PC-9 (cell line): ENCODE measurements at places on chromosomes 6 and 20. TPM values are rescaled to one million over a fixed set of nuclear protein-coding genes. Genes with fewer than 3 reads are reported as not detected.

Gene LHFPL5
- 1.2 and 1.7 TPM in 2 replicates for total RNA-seq

Gene DCDC2
- 4.2 and 5.6 TPM in 2 replicates for total RNA-seq

Gene SLC35D3
- total RNA-seq, result not detected in 2 replicates

Gene NKAIN2
- 0.25 TPM in 1 of 2 replicates, not detected in the other for total RNA-seq

Gene FRMD1
- total RNA-seq, result not detected in 2 replicates

Gene ERVFRD-1
- total RNA-seq, result not detected in 2 replicates

Gene MICB
- total RNA-seq, result 26.7 and 37.8 TPM in 2 replicates

GRCh38 chr6:119119989-119120388 is 41.5 kb upstream of the FAM184A start:
- no peak for DNase-seq

DNA sequence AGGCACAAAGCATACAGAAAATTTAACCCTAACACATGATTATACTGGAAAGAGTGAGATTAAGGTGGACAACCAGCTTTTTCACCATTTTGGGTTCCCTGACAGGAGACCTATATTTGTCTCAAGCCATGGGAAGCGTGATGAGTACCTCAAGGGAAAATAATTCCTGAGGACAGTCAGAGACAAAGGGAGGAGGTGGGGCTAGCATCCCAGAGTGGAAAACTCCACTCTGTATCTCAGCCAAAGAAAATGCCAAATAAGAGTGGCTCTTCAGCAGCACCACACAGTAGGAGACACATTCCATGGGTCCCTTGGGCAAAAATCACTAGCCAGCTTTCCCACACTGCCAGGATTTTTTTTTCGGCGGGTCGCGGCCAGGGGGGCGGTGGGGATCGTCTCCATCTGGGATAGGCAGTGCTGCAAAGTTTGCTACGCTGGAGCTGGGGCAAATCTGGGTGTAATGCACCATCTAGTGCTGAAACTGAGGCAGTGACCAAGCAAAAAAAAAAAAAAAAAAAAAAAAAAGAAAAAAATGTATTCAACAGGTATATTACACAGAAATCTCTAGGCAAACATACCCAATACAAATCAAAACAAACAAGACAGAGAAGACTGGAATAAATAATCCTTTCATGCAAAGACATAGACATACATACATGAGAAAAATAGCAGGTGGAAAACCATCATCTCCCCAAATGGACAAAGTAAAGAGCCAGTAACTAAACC is 77.3 kb upstream of the SLC35F1 start:
- DNase-seq, result peak; percentile 7

- DNase-seq, result peak; percentile 52
Observed at GRCh38 chr20:49245921-49246740, 26.9 kb downstream of the DDX27 start.

DNA sequence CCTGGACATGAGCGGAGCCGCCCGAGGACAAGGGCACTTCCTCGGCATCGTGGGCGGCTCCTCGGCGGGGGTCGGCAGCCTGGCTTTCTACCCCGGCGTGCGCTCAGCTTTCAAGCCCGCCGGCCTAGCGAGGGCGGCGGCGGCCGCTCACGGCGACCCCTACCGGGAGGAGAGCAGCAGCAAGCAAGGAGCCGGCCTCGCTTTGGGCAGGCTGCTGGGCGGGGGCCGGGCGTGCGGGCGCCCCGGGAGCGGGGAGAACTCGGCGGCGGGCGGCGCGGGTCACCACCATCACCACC is 6.7 kb downstream of the PRDM13 start:
- DNase-seq, result no peak

- DNase-seq, result no peak
Observed at GRCh38 chr20:63323357-63323981, 30.5 kb downstream of the COL20A1 start.

GRCh38 chr6:157712585-157713295 is 110.3 kb upstream of the SNX9 start:
- DNase-seq, result no peak

DNA sequence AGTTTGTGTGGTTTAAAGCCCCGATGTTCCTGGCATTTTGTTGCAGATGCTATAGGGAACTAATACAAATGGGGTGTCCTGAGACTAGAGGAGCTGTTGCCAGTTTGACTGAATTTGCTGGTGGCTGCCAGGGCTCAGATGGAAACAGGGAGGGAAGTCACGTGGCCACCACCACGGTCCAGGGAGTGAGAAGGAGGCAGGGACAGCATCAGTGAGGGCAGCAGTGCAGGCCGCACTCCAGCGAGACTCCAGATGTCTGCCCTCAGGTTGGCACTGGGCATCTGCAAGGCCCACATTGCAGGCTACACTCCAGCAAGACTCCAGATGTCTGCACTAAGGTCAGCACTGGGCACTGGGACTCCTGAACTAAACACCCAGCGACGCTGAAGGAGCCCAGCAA is 86.2 kb downstream of the RAMACL start:
- no peak for DNase-seq

DNA sequence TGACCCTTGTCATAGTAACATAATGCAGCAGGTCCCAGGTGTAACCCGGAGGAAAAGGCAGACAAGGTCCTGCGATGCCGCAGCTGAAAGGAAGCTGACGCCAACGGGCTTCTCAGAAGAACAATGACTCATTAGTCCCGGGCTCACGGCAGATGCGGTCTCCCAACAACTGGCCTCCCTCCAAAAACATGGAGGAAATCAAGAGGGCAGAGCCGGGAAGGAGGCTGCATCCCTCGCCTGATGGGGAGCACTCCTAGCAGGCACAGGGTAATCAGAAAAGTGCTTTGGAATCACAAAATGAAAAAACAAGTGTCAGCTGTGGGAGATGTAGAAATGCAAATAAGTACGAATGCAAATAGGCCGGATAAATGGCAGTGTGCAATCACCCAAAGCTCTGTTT is 165.2 kb upstream of the AGPAT4 start:
- no peak for DNase-seq

GRCh38 chr6:124955108-124955856 is 7.0 kb upstream of the RNF217 start:
- DNase-seq, result no peak

DNA sequence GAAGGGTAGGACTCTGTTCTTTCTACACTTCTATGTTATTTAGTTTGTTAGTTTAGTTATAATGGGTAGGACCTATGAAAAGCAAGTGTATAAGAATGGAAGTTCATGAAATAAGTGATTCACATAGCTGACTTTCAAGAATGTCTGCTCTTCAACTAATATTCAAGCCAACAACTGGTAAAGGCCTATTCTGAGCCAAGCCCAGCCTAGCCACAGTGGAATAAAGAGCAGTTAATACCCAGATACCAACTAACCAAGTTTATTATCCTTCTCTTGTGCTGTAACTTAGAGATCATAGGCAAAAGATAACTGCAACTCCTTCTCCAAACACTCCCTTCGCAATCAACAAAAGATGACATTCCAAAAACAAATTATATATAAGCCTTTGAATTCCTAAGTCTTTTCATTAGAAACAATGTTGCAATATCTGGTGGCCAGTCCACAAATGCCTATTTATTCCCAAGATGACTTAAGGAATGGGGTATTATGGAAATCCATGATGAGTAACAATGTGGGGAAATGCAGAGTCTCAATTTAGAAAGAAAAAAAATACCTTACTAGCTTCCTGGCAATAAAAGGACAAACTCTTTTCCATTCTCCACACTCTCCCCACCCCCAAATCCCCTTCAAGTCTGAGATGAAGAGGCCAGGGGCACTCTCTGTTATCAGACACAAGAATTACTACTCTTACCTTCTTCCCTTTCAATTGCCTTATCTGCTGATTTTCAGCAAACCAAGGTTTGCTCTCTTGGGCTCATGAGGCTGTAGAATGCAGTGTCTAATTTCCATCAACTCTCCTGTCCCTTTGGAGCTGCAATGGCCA is 27.4 kb downstream of the BTBD9 start:
- DNase-seq, result no peak

- DNase-seq, result no peak
Observed at GRCh38 chr20:36154700-36155628, at the start of gene EPB41L1. Gene EPB41L1 (plus strand): TSS chr20:36154740. CDS start chr20:36173778, 19,038 bp downstream.

- DNase-seq, result no peak
Observed at GRCh38 chr20:43188861-43189553, 699 bp downstream of the PTPRT start.

GRCh38 chr6:167689278-167689677 is 137.4 kb upstream of the AFDN start:
- DNase-seq, result no peak

DNA sequence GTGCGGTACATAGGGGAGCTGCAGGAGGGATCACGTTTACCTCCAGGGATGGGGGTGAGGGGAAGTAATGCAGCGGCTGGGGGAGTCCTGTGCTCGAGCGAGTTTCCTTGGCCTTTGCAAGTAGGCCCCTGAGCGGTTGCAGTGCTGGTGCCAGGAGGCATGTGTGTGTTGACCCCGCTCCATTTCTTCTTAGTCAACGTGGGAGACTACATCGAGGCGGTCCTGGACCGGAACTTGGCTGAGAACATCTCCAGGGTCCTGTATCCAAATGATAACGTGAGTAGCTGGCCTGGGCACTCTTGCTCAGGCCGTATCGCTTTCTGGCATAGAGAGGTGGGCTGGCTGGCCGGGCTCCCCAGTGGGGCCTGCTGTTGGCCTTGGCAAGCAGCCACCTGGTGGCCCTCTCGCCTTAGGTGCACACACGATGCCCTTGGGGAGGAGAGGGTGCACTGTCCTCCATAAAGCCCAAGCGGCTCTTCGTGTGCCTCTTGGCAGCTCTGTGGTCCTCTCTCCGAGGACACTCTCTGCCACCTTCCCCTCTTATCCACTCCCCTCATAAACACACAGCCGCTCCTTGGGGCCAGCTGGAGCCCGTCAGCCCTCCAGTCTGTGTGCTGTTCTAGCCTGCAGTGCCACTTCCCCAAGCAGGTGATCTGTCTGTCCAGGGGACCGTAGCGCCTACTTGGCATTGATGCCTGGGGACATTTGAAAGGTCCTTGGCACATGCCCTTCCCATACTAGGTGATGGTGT is 29.3 kb downstream of the PYGB start:
- no peak for DNase-seq

- no peak for DNase-seq
Observed at GRCh38 chr6:115131709-115132490, 789.1 kb upstream of the HS3ST5 start.

- DNase-seq, result no peak
Observed at GRCh38 chr20:57281900-57282299, 15.5 kb upstream of the BMP7 start.

- no peak for DNase-seq
Observed at GRCh38 chr6:30837870-30838269, 46.4 kb upstream of the DDR1 start.

GRCh38 chr6:53888931-53889330 is 94.1 kb downstream of the LRRC1 start:
- DNase-seq, result no peak

- no peak for DNase-seq
Observed at GRCh38 chr6:24631671-24632070, 14.3 kb downstream of the KIAA0319 start.

GRCh38 chr20:51067792-51068191 is 44.9 kb upstream of the KCNG1 start:
- no peak for DNase-seq

DNA sequence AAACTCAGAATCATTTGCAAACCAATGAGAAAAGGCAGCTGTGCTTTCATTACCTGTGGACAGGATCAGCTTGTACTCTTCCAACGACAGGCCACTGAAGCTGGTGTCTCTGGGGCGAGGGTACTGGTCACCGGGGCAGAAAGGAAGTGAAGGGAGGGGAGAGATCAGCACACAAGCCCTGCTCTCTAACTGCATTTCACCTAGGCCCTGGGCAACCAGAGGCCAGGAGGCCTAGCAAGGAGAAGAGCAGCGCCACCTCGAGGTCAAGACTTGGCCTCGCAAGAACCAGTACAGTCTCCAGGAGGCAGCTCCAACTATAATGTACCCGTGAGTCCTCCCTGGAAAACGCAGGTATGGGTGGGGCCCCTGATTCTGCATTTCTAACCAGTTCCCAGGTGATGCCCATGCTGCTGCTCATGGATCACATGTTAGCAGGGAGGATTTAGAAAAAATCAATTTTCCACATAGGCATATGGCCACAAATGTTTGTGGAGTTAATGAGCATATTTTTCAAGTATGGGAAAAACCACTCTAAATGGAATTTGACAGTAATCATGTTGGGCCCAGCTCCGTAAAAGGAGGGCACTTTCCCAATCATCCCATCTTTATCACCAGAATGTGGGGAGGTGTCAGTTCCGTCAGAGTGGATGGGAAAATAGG is 11.0 kb downstream of the UQCC2 start:
- DNase-seq, result peak; percentile 49

GRCh38 chr6:29537714-29538403 is 21.7 kb downstream of the UBD start:
- no peak for DNase-seq

DNA sequence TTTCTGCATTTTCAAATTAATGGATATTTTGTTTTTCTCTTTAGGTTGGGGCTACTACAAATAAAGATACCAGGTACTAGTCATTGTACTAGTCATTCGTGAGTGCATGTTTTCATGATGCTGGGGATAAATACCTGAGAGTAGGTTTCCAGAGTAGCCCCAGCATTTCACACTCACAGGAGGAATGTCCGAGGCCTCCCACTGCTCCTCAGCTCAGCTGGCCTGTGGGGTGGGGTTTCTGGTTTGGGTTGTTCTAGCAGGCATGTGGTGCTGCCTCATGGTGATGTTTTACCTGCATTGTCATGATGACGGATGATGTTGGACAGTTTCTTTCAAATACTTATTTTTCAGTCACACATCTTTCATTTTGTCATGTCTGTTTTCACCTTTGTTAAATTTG is 144.5 kb downstream of the SMOC2 start:
- DNase-seq, result no peak

DNA sequence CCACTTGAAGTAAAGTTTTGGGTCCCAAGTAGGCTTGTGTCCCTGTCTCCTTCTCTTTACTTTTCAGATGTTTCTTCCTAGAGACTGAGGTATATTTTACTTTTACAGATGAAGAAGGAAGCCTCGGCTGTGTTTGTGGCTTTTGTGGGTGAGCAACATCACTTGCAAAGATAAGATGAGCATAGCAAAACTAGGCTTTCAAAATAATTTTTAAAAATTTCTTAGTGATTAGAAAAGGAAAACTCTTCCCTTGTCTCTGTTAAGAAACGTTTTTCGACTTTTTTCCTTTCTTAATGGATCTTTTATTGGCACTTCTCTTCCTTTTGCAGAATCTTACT is 7.6 kb downstream of the PTPN1 start:
- DNase-seq, result no peak

DNA sequence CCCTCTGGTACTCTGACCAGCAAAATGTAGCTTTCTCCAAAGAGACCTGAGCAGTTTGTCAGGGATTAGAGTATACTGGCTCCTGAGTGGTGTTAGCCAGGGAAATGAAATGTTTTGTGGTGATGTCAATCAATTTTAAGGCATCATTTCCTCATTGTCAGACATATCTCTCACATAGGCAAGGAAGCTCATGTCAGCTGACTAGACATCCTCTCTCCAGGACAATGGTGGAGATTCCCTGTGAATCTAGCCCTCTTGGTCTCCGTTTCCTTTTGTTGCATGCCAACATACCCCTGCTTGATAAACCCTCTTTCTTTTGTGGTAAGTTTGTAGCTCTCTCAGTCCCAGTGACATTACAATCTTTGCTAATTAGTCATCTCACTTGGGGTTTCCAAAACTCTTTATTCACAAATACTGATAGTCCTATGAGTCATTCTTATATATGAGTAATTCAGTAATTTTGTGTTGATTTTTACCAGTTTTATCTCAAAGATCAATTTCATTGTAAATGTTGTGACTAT is 135.6 kb upstream of the PTPRK start:
- peak; percentile 97 for DNase-seq

GRCh38 chr6:3001773-3002293 is 2.1 kb downstream of the NQO2 start:
- DNase-seq, result peak; percentile 71
